ENCODE measurements at places on chromosomes 16 and 17.

DNA sequence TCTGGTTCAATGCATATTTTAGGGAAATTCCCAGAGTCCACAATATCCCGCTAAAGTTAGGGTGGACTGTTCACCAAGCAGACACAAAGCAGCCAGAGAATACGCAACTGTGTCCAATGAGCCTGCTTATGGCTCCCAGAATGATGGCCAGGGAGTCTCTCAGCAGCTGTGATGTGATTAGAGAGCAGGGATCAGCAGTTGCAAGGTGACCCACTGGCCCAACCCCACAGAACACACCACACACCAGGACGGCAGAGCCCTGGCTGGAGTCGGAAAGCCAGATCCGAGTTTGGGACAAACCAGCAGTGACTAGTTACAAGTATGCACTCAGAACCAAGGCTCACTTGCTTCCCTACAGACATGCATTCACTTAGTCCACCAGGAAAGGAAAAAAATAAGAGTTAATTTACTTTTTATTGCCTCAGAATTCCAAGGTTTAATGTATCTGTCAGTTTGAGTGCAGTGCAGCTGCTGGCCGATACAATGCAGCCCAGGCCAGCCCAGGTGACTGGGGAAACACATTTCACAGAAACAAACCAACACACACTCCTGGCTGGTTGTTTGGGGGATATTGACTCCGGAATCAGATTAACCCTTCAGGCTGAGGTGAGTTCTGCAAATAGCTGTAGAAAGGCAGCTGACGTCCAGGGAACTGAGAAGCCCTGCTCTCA is 121.7 kb downstream of the HIC1 start:
- no peak for DNase-seq

DNA sequence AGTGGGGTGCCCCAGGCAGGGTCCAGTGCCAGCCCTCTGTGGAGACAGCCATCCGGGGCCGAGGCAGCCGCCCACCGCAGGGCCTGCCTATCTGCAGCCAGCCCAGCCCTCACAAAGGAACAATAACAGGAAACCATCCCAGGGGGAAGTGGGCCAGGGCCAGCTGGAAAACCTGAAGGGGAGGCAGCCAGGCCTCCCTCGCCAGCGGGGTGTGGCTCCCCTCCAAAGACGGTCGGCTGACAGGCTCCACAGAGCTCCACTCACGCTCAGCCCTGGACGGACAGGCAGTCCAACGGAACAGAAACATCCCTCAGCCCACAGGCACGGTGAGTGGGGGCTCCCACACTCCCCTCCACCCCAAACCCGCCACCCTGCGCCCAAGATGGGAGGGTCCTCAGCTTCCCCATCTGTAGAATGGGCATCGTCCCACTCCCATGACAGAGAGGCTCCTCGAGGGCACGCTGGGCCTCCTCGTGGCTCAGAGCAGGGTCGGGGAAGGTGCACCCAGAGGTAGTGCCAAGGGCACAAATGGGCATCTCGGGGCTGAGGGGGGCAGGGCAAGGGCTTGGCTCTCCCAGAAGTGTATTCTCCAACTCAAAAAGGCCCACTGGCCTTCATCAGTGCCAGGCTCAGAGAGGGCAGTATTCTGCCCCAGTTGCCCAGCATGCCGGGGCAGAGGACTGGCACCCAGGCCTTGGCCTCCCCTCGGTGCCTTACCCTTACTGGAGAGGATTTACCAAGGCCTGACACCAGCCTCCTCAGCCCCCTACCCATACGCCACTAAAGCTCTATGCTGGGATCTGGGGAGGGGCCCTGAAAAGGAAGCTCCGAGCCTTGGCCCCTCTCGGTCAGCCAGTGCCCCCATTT is at the start of gene CDH5:
Gene CDH5, plus strand, starts transcription at position 259 of the 867 bp plus-strand sequence. CDS start 12,647 bp downstream, outside the sequence.
- no peak for DNase-seq

GRCh38 chr16:23024044-23024443 is 125.2 kb downstream of the USP31 start:
- DNase-seq = no peak

- DNase-seq = no peak
These were observed 99.6 kb downstream of the CA4 start for GRCh38 chr17:60249290-60249826.

DNA sequence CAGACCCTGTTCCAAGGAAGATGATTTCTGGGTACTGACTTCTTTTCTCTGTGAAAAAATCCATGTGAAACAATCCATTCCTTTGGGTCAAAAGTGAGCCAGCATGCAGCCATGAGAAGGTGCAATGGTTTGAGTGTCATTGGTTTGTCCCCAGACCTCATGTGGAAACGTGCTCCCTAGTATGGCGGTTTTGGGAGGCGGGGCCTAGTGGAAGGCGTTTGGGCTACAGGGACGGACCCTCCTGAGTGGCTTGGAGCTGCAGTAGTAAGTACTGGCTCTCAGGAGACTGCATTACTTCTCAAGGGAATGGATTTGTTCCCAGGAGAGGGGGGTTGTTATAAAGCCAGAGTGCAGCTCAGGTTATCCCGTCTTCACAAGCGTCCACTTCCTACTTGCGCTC is 19.4 kb downstream of the ELAC2 start:
- DNase-seq = no peak

GRCh38 chr16:68088130-68088972 is 3.2 kb downstream of the NFATC3 start:
- DNase-seq = no peak

DNA sequence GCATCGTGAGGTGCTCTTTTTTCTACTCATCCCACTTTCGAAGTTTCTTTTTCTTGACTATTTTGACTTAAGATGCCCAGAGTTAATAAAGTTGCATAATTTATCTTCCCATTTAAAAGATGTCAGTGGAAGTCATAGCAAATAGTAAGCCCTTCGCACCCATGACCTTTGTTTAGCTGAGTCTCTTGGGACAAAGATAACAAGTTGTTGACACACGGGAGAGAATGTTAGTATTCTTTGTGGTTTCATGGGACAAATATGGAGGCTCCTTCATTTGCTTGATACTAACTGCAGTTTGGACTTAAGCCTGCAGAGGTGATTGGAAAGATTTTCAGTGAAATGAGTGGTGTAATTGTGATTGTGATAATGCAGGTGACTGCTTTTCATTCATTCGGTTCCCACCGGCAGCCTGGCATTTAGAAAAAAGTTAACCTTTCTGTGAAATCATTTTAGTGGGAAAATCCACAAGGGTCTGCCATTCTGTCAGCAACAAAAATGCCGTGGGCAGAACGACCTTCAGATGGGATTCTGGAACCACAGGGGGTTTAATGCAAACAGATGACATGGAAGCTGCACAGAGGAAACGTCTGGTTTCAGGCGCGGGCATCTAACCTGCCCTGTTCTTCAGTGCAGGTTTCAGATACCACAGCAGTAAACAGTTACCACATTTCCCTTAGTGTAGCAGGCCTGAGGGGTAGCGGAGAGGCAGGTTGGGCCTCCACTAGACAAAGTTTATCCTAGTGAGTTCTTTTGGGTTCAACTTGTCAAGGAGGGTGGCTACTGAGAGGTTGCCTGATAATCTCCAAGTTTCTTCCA is 123.0 kb downstream of the RPTOR start:
- no peak for DNase-seq

DNA sequence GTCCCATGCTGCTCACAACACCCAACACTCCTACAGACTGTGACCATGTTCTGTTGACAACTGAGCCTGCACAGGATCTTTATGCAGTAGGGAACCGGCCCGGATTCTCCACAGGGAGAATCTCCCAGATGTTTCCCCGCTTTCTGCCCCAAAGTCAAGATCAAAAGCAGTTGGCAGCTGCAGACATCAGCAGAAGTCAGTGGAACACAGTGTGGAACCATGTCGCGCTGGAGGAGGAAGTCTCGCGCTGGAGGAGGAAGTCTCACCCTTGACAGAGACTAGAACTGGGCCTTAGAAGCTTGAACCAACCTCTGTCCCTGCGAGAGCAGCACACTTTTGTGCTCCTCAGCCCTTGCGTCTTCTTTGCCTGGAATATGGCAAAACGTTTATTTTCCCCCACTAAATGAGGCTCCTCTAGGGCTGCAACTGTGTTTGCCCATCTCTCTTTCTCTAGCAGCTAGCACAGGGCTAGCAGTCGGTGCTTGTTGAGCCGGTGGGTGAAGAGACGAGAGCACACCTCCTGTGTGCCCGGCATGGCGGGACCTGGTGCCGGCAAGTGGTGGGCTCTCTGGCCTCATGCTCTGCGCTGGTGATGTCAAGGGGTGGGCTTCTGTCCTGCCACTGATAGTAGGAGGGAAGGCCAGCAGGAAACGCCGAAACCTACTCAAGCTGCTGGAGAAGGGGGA is 2.1 kb upstream of the MRC2 start:
- no peak for DNase-seq

DNA sequence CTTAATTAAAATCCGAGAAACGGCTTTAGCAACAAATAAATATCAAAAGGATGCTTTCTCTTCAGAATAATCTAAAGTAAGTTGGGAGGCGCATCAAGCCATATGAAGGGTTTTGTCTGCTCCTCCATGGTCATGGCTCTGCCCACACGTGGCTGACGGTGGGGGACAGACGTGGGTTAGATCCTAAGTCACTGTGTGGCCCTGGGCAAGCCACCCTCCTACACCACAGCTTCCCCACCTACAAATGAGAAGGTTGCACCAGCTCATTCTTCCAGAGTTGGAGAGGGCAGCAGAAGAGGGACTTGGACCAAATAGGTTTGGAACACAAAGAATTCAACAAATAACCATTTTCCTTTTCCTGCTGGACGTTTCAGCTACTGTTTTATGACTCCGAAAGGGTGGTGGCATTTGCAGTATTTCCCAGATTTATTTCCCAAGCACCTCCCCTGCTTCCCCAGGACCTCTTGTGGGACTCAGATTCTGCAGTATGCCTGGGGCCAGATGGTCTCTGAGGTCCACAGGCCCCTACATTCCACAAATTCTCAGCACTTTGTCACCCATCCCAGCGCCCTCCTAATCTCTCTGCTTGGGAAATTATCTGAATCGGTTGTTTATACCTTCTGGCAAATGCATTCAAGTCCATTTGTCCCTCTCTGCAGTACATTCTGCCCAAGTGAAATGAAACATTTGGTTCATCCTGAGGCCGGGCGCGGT is 17.8 kb downstream of the LRRC75A start:
- DNase-seq = no peak

- no peak for DNase-seq
These were observed 31.7 kb downstream of the CNGB1 start for GRCh38 chr16:57938936-57939871.

- no peak for DNase-seq
These were observed 3.1 kb downstream of the NETO2 start for GRCh38 chr16:47140686-47141085.

- DNase-seq = no peak
These were observed 303.8 kb downstream of the SEC14L1 start for GRCh38 chr17:77444628-77444983.

DNA sequence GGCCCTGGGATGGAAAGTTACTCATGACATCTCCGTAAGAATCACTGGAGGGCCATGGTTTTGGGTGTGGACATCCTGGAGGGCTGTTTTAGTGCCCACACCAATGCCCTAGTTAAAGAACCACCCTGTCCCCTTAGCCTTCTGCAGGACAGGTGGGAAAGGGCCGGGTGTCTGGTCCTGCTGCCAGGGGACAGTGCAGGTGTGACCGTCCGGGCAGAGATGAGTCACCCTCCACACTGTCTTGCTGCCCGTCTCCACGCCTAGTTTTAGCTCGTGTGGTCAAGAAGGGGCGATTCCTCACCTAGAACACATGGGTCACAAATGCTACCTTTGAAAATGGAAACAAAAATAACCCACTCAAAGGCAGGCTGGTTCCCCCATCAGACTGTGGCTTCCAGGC is 17.0 kb downstream of the CEP295NL start:
- no peak for DNase-seq
